Heart right ventricle (tissue), 16 donors: ENCODE measurements at places on chromosomes 4 and X.

DNA sequence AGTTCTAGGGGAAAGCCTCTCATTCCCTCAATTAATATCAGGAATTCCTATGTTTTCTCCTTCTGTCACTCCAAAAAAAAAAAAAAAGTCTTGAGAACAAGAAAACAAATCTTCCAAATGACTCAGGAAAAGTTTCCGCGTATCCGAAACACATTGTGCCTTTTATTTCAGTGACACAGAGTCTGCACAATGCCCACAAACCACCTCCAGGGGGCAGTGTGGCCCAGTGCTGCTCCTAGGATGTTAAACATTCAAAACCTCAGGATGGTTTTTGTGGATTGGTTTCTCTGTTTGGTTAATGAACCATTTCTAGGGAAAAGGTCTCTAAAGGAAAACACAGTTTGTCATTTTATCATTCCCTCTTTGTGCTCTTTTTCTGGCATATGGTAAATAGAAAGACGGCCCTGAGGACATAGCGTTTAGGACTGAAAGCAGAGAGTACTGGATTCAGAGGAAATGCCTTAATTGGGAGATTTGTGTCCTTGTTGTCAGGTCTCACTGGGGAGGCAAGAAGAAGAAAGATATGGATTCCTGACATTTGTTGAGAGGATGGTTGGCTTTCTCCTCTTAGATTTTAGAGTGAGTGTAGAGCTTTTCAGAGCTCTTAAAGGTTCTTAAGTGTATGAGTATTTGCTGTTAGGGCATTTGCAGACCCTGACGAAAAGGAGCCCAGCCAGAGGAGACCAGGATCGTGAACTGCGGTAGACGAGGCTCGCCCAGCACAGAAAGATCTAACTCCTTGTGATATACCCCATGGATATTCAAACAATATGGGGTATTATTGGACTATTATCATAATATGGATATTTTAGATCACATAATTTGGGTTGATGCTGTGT lies 65.7 kb upstream of the MAP9 start:
- peak; percentile 87 for DNase-seq

DNA sequence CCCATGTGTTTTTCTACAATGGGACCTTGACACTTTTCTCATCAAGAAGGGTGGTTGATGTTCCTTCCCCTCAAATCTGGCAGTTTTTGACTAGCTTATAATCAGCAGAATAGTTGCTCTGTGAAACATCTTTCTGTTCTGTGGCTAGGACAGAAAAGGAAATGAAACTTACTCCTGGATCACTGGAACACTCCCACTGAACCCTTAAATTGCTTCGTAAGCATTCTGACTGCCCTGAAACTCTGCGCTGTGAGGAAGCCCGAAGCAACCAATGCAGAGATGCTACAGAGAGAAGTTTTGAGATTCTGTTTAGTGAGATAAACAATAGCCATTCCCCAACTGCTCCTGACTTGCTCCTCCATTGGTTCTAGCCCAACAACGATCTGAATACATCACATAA lies 602.2 kb downstream of the CENPC start:
- no peak for DNase-seq

- DNase-seq: peak; percentile 94
Observed at GRCh38 chr4:103019308-103020124, at the start of gene SLC9B1. TSS of gene SLC9B1 (minus strand) at chr4:103019705. CDS start at chr4:102991711, 27,994 bp downstream.

- peak; percentile 48 for DNase-seq
Observed at GRCh38 chr4:16124232-16124631, 40.4 kb upstream of the PROM1 start.

GRCh38 chrX:22135994-22136684 lies 104.0 kb downstream of the PHEX start:
- DNase-seq: no peak

- no peak for DNase-seq
Observed at GRCh38 chrX:7215842-7216241, 67.9 kb upstream of the PUDP start.

DNA sequence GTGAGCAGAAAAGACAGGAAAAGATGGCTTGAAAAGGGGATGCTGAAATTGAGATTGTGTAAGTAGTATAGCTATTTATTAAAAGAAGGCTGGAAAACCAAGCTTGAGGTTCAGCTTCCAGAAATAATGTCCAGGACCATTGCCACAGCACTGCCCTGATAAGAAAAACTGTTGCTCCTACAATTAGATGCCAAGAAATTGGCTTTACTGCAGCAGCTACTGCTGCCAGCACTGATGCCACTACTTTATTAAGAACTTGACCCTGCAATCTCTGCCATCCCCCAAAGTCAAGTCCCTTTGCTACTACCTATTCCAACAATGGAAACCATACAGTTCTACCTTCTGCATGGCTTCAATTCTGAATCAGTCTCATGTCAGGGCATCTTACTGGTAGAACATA lies 130.0 kb upstream of the VAMP7 start:
- no peak for DNase-seq

DNA sequence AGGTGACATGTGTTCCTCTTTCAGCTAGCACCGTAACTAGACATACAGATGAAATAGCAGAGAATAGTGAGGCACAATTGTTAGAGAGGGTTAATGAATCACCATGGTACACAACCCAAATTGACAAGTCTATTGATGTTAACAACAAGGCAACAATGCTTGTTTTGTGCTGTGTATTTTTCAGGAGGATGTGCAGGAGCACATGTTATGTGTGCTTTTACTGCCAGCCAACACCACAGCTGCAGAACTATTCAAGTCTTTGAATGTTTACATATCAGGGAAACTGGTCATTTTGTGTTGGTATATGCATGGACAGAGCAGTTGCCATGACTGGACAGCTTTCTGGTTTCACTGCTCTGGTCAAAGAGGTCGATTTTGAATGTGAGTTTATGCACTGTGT lies 32.8 kb downstream of the STBD1 start:
- DNase-seq: no peak

GRCh38 chr4:86909546-86910295 lies 17.5 kb upstream of the C4orf36 start:
- DNase-seq: no peak

DNA sequence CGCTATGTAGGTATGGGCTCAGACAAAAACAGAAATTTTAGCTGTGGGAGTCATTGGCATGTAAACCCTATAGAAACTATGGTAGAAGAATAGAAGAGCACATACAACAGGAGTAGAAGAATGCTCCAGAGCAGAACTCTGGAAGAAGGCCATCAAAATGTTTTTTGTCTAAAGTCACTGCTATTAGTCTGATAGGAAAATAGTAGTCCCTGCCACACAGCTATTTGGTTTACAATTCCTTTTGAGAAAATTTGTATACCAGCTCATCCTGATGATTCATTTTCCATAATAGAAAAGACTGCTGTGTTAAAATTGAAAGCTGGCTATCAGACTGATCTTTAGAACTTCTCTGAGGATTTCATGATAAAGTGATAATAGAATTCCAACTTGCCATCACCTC lies 32.8 kb upstream of the ADAD1 start:
- no peak for DNase-seq

- DNase-seq: no peak
Observed at GRCh38 chr4:11698846-11699590, 270.3 kb upstream of the HS3ST1 start.

DNA sequence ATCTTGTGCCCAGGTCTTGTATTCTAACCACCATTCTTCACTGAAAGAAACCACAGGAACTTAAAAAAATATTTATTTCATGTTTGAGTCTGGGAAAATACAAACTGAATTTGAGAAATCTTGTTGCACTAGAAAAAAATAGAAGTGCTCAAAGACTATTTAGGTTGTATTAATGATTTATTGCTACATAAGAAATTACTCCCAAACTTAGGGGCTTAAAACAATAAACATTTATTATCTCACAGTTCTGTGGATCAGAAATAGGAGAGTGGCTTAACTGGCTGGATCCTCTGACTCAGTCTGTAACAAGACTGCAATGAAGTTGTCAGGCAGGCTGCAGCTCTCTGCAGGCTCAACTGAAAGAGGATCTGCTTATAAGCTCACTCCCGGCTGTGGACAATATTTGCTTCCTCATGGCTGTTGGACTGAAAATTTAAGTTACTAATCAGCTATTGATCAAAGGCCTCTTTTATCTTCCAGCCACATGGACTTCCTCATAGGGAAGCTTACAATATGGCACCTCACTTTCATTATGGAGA lies 295.4 kb upstream of the FAM241A start:
- no peak for DNase-seq

- no peak for DNase-seq
Observed at GRCh38 chr4:74625981-74626380, 168.3 kb downstream of the BTC start.

GRCh38 chr4:84218031-84218430 lies 281.1 kb downstream of the NKX6-1 start:
- DNase-seq: no peak

GRCh38 chr4:173134426-173134825 lies 34.2 kb upstream of the GALNT7 start:
- no peak for DNase-seq

GRCh38 chrX:119238557-119238956 lies 2.5 kb downstream of the PGRMC1 start:
- DNase-seq: no peak

DNA sequence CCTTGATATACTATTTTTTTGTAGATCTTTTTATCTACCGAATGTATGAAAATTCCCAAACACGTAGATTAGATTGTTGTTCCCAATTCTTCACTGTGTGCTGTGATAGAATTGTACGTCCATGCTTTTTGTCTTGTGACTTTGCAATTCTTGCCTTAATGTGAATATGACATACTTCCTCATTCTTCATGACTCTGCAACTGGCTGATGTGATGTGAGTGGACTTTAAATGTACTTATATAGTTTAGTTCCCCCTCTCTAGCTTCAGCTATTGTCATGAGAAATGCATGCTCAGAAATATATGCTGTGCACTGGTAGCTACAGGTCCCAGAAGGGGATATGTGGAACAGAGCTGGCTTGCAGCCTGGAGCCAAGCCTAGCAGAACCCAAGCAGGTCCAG lies 89.4 kb downstream of the FTHL17 start:
- DNase-seq: no peak

DNA sequence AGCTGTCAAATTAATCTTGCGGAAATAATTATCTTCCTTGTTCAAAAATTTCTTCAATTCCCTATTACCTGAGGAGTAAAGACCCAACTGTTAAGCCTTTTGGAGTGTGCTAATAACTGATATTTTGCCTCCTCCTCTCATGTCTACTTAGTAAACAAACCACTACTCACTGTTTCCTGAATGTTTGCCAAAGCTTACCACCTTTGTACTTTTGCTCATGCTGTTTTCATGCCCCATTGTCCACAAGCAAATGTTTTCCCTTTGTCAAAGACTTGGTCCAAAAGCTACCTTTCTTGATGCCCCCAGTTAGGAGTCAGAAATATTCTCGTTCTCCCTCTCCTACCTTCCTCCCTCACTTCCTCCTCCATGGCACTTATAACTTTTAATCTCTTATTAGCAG lies 226.1 kb downstream of the ENOX2 start:
- no peak for DNase-seq

GRCh38 chr4:145181091-145181501 lies 707 bp upstream of the OTUD4 start:
- no peak for DNase-seq

GRCh38 chr4:105060628-105061027 lies 86.0 kb upstream of the TET2 start:
- DNase-seq: no peak

GRCh38 chr4:72311291-72311690 lies 257.7 kb downstream of the ADAMTS3 start:
- DNase-seq: no peak

- DNase-seq: no peak
Observed at GRCh38 chrX:41526271-41526670, 79.1 kb downstream of the NYX start.

DNA sequence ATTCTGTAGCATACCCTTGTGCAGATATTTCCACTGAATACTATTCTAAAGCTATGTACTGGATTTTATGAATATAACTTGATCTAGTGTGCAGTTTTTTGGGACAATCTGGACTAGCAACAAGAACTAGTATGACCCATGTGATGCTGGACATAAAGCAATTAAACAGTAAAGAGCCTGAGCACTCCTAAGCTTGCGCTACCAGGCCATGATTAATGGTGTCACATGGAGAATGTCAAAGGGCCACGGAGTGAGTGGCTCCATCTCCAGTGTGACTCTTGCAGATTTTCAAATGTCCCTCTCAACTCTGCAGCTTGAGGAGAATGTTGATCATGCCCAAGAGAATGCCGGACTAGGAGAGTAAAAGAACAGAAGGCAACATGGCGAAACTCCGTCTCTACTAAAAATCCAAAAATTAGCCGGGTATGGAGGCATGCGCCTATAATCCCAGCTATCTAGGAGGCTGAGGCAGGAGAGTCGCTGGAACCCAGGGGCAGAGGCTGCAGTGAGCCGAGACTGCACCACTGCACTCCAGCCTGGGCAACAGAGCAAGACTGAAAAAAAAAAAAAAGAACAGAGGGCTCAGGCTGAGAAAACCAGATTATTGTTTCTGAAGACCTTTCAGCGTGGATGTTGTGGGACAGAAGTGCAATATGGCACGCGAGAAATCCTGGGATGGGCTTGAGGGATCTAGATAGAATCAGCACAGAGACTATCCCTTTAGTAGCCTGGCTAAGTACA lies 45.0 kb downstream of the TIGD2 start:
- no peak for DNase-seq

DNA sequence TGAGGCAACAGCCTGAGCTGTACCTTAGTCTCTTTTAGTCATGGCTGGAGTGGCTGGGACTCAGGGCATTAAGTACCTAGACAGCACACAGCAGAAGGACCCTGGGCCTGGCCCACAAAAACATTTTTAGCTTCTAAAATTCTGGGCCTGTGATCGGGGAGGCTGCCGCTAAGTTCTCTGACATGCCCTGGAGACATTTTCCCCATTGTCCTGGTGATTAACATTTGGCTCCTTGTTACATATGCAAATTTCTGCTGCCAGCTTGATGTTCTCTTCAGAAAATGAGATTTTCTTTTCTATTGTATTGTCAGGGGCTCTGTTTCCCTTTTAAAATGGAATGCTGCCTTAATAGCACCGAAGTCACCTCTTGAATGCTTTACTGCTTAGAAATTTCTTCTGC lies 952.4 kb downstream of the TRAM1L1 start:
- DNase-seq: no peak

DNA sequence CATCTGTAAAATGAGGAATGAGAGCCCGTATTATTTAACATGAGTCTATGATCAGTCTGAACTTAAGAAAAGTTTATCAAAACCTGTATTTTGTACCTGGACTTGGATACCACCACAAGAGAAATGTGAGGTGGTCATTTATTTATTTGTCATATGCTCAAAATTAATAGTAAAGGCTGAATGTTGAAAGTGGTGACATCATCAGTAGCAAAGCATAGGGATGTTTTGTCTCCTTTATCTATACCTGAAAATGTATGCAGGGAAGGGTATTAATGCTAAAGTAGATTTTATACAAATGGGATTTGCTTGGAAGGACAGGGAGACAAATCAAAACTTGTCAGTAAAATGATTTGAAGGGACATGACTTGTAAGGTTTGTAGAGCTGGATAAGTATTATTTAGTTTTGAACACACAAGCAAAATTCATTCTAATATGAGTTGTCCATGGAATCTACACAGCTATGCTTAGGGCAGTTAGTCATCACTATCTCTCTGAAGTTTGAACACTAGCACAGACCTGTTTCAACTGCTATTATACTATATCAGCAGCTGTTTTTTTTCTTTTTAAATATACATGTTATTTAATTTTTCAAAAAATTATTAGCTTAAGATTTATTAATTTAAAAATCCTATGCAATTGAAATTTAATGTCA lies 52.4 kb upstream of the GUCY1A1 start:
- DNase-seq: no peak
